ENCODE measurements at places on chromosomes 7 and 10. TPM values are rescaled to one million over a fixed set of nuclear protein-coding genes. Genes with fewer than 3 reads are reported as not detected.

- no peak for ATAC-seq
These were observed 17.5 kb upstream of the KIF20B start for GRCh38 chr10:89683883-89684282.

DNA sequence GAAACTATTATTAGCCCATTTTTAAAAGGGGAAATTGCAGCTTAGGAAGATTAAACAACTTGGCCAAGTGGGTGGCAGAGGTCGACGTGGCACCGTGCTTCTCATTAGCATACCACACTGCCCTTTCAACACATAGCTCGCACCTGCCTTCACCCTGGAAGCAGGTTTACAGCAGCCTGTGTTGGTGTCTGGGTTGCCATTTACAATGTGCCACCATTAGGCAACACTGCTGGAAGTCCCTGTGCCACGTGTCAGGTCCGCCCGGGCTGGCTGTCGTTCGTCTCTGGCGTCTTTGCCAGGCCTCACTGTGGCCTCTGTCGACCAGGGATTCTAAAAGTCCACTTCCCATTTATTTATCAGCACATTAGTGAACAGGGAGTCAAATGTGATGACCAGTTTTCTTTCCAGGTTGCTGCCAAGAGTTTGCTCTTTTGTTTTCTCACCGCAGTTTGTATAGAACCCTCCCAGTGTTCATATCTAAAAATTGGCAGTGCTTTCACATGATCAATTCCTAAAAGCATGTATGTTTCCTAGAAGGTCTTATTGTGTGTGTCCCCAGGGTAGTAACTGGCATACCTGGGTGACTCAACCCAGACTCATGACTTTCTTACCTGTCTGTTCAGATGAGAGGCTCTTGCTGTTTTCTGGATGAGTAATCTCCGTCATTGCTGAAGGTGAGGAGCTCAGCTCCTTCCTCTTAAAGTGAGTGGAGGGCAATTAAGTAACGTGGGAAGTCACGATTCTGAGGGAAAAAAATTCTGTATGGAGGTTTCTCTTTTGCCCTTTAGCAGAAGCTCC, 9.2 kb downstream of the INSIG1 start:
- ATAC-seq: peak; percentile 92

- ATAC-seq: peak; percentile 43
These were observed 918 bp downstream of the PWWP2B start for GRCh38 chr10:132397671-132398565.

ASB10 gene
- total RNA-seq: not detected

GRCh38 chr7:68601826-68602225, 996.4 kb upstream of the AUTS2 start:
- no peak for ATAC-seq

GRCh38 chr10:103500481-103500880, 7.0 kb downstream of the NEURL1 start:
- ATAC-seq: no peak

RAB19 gene
- 0.20 TPM for total RNA-seq

GRCh38 chr10:80502621-80503583, 34.8 kb upstream of the SH2D4B start:
- peak; percentile 3 for ATAC-seq

- ATAC-seq: peak; percentile 43
These were observed 70.7 kb downstream of the CABCOCO1 start for GRCh38 chr10:61733358-61733940.

Data from esophagus mucosa (tissue), 1 donor.